Cardiac fibroblast (primary cell): ENCODE measurements at places on chromosomes 16 and 17.

- DNase-seq: peak; percentile 7
These were observed 97.3 kb downstream of the SDK2 start for GRCh38 chr17:73546770-73547536.

- peak; percentile 5 for DNase-seq
These were observed 286.1 kb downstream of the SNX29 start for GRCh38 chr16:12262454-12263180.

DNA sequence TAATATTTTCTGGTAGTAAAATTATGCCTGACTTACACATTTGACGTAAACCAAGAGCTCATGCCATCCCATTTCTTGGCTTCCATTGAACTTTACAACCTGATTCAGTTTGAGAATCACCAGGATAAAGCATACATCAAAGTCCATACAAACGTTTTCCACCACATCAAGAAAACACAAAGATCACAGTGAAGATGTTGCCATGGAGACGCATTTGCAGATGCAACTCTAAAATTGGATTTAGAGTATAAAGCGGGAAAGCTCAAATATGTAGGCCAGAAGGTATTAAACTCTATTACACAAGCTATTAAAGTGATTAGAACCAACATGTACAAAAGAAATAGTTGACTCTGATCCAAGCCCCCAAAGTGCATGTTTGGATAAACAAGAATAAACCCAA lies 10.4 kb downstream of the C16orf46 start:
- DNase-seq: no peak

DNA sequence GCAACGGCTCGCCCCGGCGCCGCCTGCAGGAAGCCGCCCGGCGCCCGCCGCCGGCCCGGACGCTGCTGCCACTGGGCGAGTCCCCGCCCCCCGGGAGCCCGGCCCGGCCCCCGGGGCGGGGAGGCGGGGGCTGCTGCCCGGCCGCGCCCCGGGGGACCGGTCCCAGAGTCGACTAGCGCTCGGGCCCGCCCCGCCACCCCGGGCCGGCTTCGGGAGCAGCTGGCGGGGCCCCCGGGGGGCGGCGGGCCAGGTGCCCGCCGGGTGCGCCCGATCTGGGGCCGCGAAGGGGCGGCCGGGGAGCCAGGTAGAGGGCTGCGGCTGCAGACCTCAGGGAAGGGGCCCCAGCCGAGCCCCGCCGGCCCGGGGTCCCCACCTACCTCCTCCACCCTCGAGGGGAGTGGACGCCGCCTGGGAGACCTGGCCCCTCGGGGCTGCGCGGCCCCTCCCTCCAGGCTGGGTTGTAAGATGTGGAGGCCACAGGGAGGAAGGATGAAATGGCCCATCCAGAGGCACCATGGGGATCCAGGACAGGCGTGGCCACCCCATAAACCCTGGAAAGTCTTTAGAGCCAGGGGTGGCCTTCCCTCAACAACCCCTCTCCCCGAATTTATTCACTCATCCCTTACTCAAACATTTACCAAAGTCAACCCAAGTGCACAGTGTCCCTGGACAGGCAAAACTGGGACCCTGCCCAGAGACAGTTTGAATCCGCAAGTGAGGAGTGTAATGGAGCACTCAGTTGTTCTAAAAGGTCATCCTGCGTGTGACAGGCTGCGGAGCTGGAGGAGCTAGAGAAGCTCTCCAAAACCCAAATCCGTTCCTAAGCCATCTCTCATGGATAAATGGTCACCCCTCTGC lies at the start of gene CDYL2:
TSS of gene CDYL2 (minus strand) at position 73 of the 858 bp plus-strand sequence. CDS start 425 bp downstream, outside the sequence.
- peak; percentile 36 for DNase-seq

- DNase-seq: peak; percentile 14
These were observed 75.7 kb upstream of the BRD7 start for GRCh38 chr16:50444526-50444925.

DNA sequence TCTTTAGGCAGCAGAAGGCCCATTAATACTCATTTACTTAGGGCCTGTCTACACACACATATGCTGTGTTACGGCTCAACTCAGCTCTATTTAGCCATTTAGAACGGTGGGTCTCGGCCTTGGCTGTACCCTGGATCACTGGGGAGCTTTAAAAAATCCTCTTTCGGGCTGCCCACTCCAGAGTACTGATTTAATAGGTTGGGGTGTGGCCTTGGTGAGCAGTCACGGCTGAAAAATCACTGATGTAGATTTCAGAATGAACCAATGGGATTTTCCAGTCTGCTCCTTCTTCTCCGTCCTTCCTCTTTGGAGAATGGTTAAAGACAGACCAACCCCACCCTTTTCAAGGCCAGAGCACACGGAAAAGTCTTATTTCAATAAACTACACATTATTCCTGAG lies 223.5 kb downstream of the CCDC182 start:
- DNase-seq: no peak

- no peak for DNase-seq
These were observed 31.7 kb downstream of the ERCC4 start for GRCh38 chr16:13951611-13952010.

- DNase-seq: no peak
These were observed 26.5 kb upstream of the MTSS2 start for GRCh38 chr16:70712359-70712758.

- DNase-seq: peak; percentile 83
These were observed 405.7 kb upstream of the SALL1 start for GRCh38 chr16:51556694-51557340.

GRCh38 chr17:73956595-73957465 lies 246.6 kb upstream of the RPL38 start:
- DNase-seq: peak; percentile 10

DNA sequence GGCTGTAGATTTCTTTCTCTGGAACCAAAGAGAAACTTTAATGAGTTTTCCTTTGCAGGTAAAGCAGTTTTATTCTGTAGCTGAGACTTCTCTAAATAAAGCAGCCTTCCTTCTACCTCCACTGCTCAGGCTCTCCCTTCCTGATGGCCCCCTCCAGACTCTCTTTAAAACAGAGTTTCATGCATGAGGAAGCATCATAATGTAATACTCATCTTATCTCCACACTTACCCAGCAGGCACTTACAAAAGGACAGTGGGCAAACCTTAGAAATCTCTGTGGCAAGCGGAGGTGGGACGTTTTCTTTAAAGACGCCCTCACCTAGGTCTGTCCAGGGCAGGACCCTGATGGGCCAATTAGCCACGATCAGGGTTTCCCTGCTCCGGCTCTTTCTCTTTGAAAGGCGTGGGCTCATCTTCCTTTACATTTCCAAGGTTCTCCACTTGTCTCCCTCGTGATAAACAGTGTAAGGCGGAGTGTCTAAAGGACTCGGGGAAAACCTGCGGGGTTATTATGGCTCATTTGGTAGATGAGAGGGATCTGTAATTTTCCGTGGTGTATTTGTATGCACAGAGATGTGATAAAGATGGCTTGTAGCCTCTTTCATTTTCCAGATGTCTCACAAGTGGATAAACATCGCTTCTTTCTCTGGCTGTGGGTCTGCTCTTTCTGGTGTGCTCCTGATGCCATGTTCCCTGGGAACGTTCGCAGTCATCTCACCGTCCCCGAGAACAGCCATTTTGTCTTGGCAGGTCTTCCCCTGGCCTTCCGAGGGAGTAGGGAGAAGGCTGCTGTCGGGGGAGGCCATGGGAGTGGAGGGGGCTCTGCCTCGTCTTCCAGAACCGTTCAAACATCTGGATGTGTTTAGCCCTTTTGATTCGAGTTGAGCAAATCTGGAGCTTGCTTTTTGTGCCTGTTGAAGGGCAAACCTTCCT lies 239.0 kb downstream of the CCDC182 start:
- DNase-seq: no peak

GRCh38 chr17:17780922-17781590 lies 55.7 kb downstream of the SREBF1 start:
- peak; percentile 83 for DNase-seq

DNA sequence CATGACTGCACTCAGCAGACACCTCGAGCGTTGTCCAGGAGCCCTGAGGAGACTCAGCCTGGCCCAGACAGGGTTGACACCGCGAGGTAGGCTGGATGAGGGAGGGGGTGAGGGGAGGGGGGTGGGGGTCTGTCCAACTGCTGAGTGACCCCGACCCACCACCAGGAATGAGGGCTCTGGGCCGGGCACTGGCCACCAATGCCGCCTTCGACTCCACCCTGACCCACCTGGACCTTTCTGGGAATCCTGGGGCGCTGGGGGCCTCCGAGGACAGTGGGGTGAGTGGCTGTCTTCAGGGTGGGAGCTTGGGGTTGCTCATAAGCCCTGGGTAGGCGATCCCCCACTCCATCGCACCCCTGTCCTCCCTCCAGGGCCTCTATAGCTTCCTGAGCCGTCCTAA lies 2.7 kb downstream of the CARMIL2 start:
- no peak for DNase-seq

DNA sequence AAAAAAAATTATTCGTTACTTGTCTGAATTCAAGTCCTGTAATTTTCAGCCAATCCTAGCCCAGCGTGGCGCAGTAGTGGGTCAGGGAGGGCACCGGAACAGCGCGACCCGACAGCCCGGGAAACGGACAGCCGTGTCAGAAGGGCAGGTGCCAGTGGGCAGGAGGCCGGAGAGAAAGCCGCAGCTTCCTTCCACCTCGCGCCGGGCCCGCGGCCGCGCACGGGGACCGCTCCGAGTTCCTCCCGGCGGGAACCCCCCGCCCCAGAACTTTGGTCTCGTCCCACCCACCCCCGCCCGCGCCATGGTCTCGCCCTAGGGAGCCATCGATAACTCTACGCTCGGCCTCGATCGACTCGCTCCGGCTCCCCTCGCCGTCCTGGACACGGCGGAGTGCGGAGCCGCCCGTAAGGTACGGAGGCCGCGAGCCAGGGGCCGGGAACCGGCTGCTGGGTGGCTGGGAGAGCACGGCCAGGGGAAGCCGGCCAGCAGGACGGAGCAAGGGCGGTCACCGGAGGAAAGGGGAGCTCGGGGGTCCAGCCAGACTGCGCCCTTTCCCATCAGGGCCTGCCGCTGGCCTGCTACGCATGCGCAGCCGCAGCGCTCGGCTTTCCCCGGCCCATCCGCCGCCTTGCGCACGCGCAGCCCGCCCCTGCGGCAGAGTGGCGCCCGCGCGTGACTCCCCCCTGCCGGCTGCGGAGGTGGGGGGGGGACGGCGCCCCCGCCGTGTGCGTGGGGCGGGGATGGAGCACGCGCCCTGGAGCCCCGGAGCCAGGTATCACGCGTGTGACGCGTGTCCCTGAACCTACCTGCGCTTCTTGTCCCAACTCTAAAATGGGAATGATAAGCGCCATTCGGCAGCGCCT lies at the start of gene MLST8:
TSS of gene MLST8 (plus strand) at position 351 of the 863 bp plus-strand sequence. CDS start 632 bp downstream, outside the sequence.
- peak; percentile 91 for DNase-seq

DNA sequence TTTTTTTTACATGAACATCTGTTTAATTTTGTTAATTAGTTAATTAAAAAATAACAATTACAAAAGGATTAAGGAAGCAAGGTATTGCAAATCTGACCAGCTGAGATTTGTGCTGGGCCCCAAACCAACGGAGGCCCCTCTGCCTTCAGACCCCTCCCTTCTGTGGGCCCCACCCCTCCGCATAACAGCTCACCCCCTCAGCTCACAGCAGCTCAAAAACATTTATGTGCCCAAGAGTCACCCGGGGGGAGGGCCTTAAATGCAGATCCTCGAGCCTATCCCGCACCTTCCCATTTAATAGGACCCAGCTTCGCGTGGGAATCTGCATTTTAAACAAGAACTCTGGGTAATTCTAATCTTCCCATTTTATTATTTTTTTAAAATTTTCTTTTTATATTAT lies 75.0 kb downstream of the MGAT5B start:
- DNase-seq: no peak

- peak; percentile 94 for DNase-seq
These were observed 42.4 kb upstream of the NF1 start for GRCh38 chr17:31052187-31052889.

DNA sequence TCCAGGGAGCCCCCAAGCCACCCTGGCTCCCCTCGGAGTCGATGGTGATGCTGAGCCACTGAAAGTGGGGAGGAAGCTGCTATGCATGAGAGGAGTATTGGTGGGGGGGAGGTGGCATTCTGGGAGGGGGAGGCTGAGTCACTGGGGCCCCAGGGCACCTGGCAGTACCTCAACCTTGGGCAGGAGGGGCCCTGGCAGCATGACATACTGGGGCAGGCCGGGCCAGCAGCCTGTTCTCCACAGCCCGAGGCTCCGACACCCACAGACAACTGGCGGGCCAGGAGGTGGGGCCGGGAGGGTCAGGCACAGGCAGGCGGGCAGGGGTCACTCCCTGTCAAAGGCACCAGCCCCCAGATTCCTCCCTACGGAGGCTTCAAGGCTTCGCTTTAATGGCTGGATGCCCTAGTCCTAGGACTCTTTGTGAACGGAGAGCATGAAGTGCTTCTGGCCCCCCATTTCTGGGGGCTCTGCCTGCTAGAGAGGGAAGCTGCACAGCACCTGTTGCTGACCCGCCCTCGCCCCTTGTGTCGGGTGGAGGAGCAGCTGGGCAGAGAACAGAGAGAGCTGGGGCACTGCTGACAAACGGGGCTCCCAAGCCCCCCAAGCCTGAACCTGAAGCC lies 928 bp downstream of the CASKIN2 start:
- no peak for DNase-seq

GRCh38 chr17:54902611-54903010 lies 2.0 kb downstream of the TOM1L1 start:
- no peak for DNase-seq

DNA sequence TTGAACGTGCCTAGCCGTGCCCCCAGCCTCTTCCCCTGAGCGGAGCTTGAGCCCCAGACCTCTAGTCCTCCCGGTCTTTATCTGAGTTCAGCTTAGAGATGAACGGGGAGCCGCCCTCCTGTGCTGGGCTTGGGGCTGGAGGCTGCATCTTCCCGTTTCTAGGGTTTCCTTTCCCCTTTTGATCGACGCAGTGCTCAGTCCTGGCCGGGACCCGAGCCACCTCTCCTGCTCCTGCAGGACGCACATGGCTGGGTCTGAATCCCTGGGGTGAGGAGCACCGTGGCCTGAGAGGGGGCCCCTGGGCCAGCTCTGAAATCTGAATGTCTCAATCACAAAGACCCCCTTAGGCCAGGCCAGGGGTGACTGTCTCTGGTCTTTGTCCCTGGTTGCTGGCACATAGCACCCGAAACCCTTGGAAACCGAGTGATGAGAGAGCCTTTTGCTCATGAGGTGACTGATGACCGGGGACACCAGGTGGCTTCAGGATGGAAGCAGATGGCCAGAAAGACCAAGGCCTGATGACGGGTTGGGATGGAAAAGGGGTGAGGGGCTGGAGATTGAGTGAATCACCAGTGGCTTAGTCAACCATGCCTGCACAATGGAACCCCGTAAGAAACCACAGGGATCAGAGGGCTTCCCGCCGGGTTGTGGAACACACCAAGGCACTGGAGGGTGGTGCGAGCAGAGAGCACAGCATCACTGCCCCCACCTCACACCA lies 724 bp downstream of the GAA start:
- DNase-seq: peak; percentile 11

DNA sequence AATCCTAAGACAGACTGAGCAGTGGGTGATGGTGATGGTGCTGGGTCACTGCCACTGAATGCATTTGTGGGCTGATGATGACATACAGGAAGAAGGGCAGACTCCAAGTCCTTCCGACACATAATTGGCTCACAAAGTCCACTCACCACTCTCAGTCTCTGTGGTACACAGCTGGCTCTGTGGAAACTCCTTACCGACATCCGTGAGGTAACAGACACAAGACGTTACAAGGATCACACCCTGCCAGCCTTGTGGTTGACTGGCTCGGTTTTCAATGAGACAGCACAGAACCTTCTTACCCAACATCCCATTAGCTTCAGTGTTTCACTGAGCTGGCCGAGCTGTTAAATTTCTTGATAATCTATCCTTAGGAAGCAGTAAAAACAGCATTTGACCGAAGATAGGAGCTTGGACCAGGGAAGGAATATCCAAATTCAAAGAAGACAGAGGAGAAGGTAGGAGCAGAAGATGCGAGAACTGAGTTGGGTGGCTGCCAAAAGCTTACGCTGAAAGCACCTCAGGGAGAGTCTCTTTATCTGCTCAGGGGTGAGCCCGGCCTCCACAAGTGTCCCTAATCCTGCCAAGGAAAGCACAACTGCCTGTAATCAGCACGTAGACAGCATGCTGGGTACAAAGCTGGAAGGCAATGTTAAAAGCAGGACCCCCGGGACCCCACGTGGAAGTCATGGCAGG lies 5.5 kb upstream of the MXRA7 start:
- peak; percentile 99 for DNase-seq
